ENCODE measurements at places on chromosomes 16 and 17.

- DNase-seq: no peak
Observed at GRCh38 chr16:87056551-87056950, 260.6 kb downstream of the C16orf95 start.

DNA sequence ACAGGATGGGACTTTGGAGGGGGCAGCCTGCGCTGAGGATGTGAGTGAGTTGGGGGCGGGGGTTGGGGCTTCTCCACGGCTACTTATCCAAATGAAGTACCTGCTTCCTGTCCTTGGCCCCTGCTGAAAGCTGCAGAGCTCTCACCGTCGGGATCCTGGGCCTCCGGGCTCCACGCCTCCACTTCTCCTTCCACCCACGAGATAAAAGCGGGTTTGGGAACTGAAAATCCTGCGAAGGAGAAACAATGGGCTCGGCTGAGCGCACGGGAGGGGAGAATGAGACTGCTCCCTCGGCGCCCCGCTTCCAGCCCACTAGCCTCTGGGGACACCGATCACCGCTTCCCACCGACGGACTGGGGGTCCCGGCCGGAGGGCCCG lies 486 bp downstream of the ZNF785 start:
- no peak for DNase-seq

- DNase-seq: no peak
Observed at GRCh38 chr16:2910441-2910969, 1.2 kb upstream of the FLYWCH1 start.

DNA sequence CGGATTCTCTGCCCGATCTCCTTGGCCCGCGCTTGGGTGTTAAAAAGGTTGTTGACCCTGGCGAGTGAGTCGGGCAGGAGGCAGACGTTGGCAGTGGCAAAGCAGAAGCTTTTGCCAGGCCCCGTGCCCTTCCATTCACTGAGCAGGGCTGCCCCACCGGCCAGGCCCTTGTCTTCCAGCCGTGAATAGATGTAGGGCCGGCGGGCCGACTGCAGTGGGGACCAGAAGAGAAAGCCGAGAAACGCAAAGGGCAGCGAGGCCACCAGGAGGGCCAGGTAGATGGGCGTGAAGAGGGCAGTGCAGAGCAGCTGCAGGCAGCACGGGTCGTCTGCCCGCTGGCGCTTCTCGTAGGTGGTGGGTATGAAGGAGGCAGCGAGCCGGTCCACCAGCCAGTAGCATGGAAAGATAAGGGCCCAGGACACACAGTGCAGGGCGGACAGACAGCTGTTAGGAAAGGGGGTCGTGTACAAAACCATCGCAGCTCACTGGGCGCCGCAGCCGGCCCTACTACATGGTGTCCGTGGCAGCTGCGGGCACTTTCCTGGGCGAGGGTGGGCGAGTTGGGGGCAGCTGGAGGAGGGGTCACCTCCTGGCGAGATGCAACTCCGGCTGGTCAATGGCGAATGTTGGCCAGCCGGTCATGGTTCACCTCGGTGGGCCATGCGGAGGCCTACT lies 61.0 kb downstream of the PRMT7 start:
- no peak for DNase-seq

GRCh38 chr16:76293980-76294379 lies 16.8 kb downstream of the CNTNAP4 start:
- DNase-seq: no peak

- DNase-seq: no peak
Observed at GRCh38 chr16:21227866-21228265, 5.6 kb upstream of the ANKS4B start.

DNA sequence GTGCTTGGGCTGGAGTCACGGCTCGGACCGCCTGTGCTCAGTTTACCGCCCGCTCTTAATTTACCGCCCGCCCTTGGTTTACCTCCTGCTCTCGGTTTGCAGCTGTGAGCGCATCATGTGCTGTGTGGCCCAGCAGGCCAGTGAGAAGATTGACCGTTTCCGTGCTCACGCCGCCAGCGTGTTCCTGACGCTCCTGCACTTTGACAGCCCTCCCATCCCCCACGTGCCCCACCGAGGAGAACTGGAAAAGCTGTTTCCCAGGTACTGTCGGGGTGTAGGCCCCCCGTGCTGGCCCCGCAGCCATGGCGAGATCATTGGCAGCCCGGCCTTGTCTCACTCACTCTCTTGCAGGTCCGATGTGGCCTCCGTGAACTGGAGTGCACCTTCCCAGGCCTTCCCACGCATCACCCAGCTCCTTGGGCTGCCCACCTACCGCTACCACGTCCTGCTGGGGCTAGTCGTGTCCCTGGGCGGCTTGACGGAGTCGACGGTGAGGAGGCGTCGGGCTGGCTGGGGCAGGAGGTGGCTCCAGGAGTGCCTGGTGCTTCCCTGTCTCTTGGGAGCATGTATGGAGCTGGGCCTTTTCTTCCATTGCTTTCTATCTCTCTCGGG lies 89.3 kb upstream of the ZNF750 start:
- no peak for DNase-seq

DNA sequence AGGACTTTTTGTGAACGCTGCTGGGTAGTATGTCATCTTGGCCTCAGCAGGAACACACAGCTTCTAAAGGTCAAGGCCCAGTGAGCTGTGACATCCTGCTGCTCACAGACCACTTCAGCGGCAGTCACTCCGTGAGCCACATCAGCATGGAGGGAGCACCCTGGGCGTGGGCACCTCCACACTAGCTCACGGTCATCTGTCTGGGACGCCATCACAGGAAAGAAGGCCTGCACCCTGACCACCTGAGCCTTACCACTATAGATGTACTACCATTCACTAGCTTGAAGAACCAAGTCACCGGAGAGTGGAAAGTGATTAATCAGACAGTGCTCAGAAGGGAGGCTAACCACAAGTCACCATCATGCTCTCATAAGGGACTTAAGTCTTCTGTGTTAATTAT lies 3.3 kb downstream of the AXIN1 start:
- DNase-seq: no peak

- DNase-seq: no peak
Observed at GRCh38 chr17:82400830-82401229, 17.3 kb upstream of the HEXD start.

DNA sequence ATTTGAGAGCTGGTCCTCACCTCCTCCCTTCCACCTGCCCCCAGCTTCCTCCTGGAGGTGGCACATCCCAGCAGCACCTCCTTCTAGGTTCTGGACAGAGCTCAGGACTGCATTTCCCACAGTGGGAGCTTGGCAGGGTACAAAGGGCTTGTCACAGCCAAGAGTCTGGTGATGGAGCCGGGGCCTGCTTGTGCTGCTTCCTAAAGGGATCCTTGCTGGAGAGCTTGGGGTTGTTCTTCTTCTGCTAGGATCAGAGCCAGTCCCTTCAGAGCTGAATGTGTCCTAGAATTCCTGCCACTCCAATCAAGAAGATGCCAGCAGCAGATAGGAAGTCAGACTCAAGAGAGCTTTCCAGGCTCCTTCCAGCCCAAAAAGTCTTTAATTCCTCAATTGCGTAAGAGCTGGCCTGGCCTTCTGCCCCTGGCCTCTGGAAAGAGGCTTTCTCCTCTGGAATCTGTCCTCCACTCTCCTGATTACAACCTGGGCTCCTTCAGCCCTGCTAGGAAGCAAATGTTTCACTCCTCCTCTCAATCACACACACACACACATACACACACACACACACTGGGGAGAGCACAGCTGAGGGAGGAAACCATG lies 4.4 kb downstream of the CD300E start:
- DNase-seq: no peak

- no peak for DNase-seq
Observed at GRCh38 chr16:82846806-82847205, 220.0 kb downstream of the CDH13 start.

- DNase-seq: no peak
Observed at GRCh38 chr16:57497121-57497520, 10.8 kb upstream of the DOK4 start.

DNA sequence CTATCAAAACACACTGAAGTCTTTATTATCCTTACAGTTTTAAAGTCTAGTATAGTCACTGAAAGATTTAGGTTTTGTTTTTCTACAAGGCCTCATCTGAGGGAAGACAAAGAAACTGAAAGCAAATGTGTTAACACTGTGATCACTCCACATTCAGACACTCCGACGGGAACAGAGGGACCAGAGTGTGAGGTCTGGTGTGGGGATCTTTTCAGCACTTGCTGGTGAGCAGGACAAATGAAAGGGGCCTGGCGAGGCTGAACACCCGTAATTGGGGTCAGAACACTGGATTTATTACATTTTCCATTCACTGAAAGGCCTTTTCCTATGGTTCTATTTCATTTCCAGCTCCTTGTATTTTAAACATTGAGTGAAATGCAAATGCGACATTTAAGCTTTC lies 910.5 kb downstream of the CDH11 start:
- DNase-seq: no peak

DNA sequence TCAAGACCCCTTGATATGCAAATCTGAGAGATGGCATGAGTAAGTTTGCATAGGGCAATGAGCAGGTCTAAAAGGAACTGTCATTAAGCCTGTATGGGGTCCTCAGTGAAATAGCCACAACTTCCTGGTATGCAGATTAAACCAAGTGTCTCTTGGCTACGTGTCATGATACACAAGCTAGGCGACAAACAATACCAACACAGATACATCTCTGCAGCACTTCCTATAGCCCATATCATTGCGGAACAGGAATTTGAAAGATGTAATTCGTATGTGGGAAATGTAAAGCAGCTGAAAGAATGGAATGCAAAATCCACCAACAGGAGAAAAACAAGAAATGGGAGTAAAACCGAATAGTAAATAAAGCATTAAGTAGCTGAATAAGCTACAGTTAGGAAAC lies 12.9 kb downstream of the PRSS22 start:
- DNase-seq: no peak

- no peak for DNase-seq
Observed at GRCh38 chr17:47660064-47660492, 10.4 kb downstream of the KPNB1 start.

- no peak for DNase-seq
Observed at GRCh38 chr17:57899391-57899790, 49.5 kb upstream of the MRPS23 start.

GRCh38 chr17:74008196-74008595 lies 195.3 kb upstream of the RPL38 start:
- DNase-seq: peak; percentile 50

DNA sequence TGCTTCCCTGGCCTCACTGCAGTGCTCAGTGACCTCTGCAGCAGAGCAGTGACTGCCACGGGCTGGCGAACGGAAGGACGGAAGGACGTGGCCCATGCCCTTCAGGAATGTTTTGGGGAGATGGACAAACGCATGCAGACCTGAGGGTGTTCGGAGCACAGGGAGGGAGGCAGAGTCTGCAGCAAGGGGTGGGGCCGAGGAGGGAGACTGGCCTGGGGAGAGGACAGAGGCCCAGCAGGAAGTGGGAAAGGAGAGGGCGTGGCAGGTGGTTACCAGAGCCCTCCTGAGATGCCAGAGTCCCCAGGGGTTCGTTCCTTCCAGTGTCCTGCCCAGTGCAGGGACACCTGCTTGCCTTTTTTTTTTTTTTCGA lies 21.9 kb downstream of the ADORA2B start:
- no peak for DNase-seq

DNA sequence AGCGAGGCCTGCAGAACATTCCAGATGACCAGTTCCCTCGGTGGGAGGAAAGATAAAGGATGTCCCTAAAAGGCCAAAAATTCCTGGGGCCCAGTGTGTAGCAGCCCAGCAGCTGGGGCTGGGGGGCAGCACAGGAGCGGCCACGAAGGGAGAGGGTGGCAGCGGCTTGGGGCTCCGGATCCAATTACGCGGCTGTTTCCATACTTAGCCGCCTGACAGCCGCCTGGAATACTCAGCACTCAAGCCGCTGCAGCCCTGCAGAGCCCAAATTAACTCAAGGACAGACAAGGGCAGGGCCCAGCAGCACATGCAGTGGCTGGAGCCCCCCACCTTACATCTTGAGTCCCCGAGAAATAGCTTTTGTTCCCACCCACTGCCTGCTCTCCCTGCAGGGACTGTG lies 1.3 kb downstream of the SRL start:
- DNase-seq: no peak

- DNase-seq: no peak
Observed at GRCh38 chr17:74903671-74904070, 10.2 kb upstream of the FADS6 start.

GRCh38 chr17:50783193-50783660 lies 15.9 kb upstream of the ANKRD40CL start:
- DNase-seq: peak; percentile 97

Data from HEK293T (cell line).